ENCODE measurements at places on chromosomes 3 and 15. TPM values are rescaled to one million over a fixed set of nuclear protein-coding genes. Genes with fewer than 3 reads are reported as not detected.

CPLX3 gene
- 0.07 TPM for total RNA-seq

TRAIP gene
- total RNA-seq, result 5.3 TPM

GALNT15 gene
- 0.09 TPM for total RNA-seq

NR1I2 gene
- 0.12 TPM for total RNA-seq

SLC25A26 gene
- 22.4 TPM for total RNA-seq

DNA sequence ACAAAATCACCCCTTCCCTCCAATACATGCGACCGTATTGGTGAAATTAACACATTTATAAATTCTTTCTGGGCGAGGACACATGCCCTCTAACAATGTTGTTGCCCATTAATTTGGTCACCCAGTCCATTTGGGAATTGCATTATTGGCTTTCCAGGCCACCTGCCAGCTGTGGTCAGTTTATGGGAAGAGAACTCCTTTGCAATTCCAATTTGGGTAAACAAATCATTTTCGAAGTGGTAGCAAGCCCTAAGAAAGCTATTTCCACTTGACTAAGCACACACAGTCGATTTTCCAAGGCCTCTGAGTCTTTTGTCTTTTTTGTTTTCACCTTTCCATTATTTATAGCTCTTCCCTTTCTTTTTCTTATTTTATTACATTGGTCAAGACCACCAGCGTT lies 362.3 kb upstream of the RGMA start:
- DNase-seq, result no peak

GRCh38 chr3:184738982-184739381 lies 27.1 kb upstream of the MAGEF1 start:
- no peak for DNase-seq

- no peak for DNase-seq
Measured at GRCh38 chr3:108100906-108101660, 10.3 kb upstream of the CD47 start.

- no peak for DNase-seq
Measured at GRCh38 chr3:127157171-127157828, 35.6 kb upstream of the PRR23E start.

- DNase-seq, result no peak
Measured at GRCh38 chr3:42443292-42443691, 32.9 kb upstream of the LYZL4 start.

DNA sequence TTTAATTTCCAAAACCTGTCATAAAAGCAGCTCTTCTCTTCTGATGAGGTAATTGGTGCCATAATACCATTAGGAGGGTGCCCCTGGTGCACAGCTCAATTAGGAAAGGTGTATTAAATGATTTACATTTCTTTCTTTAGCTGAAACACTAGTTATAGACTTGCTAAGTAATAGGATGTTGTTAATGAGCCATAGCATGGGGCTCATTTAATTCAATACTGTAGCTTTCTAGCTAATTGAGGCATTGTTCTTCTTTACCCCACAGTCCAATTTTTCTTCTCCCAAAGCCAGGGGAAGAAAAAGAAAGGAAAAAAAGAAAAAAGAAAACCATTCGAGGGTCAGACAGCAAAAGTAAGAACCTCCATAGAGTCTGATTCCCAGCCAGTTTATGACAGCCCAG lies 164.0 kb upstream of the HES1 start:
- DNase-seq, result no peak

GRCh38 chr3:129336093-129336706 lies 57.5 kb downstream of the HMCES start:
- DNase-seq, result no peak
